Stimulated activated CD4-positive, alpha-beta T cell treated with anti-CD3 and anti-CD28 coated beads, Interleukin-2, amount 100 ng/mL, for 4 hours (primary cell): ENCODE measurements at places on chromosomes 16 and 17.

DNA sequence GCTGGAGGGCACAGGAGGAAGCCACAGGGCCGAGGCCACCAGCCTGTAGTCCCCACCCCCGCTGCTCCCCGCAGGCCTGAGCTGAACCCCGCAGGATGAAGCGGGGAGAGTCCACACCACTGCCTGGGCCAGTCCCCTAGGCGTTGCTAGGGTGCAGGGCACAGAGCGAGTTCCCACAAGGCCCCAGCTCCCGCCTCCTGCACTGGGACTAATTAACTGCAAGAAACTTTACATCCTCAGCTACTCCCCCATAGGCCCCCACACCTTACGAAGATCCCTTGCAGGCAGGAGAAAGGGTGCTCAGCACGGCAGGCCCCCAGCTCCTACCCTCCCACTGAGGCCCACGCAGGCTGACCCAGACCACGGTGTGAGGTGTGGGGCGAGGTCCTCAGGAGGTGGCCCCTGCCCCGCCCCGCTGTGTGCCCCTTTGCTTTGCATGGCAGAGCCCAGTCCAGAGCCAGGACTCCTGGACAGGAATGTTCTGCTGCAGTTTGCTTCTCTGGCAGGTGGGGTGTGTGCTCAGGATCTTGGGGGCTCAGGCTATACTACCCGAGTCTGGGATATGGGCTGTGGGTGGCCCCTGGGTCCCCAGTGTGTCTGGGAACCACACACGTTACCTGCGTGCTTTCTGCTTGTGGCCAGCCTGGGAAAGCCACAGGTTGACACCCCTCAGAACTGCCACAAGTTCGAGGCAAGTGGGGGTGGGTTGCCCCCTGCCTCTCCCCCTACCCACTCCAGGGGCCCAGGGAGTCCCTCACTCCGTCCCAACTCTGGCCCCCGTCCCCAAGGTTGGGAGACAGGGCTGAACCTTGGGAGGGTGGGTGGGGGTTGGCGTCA lies 1.2 kb downstream of the GNG13 start:
- no peak for DNase-seq

DNA sequence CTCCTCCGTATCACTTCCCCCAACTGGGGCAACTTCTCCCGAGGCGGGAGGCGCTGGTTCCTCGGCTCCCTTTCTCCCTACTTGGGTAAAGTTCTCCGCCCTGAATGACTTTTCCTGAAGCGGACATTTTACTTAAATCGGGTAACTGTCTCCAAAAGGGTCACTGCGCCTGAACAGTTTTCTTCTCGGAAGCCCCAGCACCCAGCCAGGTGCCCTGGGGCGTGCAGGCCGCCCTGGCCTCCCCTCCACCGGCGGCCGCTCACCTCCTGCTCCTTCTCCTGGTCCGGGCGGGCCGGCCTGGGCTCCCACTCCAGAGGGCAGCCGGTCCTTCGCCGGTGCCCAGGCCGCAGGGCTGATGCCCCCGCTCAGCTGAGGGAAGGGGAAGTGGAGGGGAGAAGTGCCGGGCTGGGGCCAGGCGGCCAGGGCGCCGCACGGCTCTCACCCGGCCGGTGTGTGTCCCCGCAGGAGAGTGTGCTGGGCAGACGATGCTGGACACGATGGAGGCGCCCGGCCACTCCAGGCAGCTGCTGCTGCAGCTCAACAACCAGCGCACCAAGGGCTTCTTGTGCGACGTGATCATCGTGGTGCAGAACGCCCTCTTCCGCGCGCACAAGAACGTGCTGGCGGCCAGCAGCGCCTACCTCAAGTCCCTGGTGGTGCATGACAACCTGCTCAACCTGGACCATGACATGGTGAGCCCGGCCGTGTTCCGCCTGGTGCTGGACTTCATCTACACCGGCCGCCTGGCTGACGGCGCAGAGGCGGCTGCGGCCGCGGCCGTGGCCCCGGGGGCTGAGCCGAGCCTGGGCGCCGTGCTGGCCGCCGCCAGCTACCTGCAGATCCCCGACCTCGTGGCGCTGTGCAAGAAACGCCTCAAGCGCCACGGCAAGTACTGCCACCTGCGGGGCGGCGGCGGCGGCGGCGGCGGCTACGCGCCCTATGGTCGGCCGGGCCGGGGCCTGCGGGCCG lies 1.6 kb downstream of the HIC1 start:
- DNase-seq, result peak; percentile 39

DNA sequence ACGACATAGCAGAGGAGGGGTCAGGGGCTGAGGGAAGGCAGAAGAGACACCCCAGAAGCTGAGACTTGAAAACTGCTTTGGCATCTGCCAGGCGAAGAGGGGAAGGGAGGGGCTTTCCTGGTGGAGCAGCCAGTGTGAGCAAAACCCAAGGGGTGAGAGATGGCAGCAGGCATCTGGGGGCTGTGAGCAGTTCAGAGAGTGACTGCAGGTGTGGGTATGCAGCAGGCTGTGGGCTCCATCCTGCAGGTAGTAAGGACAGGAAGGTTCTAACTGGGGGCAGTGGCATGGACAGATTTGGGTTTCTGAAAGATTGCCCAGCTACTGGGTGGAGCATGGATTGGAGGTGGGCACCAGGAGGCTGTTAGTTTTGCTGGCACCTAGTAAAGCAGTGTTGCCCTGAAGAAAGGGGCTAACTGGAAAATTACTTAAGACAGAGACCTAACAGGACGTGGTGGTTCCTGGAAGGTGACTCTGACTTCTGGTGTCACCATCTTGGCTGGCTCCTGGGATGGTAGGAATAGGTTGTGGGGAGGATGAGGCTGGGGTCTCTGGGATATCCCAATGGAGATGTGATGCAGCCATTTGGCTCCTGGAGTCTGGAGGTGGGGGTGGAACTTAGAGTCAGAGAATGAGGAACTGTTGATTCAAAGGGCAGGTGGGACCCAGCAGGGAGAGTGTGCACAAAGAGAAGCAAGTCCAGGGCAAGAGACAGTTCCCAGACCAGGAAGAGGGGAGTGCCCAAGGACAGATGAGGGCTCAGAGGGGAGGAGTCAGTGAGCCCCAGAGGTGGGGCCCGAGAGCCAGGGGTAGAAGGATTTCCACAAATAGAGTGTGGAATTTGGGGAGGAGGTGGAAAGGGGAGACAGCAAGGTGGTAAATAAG lies 11.2 kb downstream of the BCL7C start:
- DNase-seq, result no peak

GRCh38 chr17:80792373-80792781 lies 199.3 kb upstream of the CHMP6 start:
- DNase-seq, result no peak

DNA sequence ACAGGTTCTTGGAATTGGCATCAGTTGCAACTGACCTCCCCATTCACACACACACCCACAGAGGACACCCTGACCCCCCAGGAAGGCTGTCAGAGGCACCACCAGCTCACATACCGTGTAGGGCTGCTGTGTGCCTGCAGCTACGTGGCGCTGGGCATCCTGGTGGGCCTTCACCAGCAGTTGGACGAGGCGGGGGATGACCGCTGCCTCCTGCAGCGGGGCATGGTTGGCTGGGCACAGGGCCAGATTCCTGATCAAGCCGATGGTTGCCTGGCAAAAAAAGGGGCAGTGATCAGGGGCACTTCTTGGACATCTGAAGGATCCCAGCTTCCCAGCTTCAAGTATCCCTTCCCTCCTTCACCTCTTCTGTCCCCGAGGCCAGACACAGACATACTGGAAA lies 24.2 kb upstream of the HAP1 start:
- no peak for DNase-seq

GRCh38 chr17:64063088-64063487 lies 42.7 kb upstream of the ICAM2 start:
- no peak for DNase-seq

GRCh38 chr16:991773-992172 lies 10.2 kb downstream of the SOX8 start:
- DNase-seq, result no peak

GRCh38 chr16:75820672-75821071 lies 94.4 kb upstream of the CPHXL start:
- no peak for DNase-seq
